Upper lobe of right lung (tissue), 1 donor: ENCODE measurements at places on chromosomes 2 and 18. TPM values are rescaled to one million over a fixed set of nuclear protein-coding genes. Genes with fewer than 3 reads are reported as not detected.

Gene LAMA1
- total RNA-seq, result 1.4 TPM

Gene DLGAP1
- total RNA-seq, result 5.4 TPM

Gene LRATD1
- total RNA-seq, result 8.9 TPM

Gene ARHGEF4
- total RNA-seq, result 11.1 TPM

Gene CNOT11
- total RNA-seq, result 30.6 TPM

Gene SPC25
- total RNA-seq, result 0.38 TPM

Gene ALPG
- 0.49 TPM for total RNA-seq

DNA sequence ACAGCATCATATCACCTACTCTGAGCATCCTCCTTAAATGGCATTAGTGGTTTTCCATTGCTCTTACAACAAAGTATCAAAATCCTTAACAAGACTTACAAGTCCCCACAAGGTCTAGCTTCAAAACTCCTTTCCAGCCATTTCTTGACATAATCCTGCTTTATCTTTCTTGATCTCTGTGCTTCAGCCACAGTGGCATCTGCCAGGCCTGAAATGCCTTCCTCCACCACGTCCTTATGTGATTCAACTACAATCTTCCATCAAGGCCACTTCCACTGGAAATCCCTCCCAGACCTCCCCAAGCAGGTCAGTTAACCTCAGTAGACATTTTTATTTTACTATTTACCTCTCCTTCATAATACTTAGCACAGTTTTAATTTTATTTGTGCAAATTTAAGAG lies 83.8 kb upstream of the CCDC150 start:
- H3K4me3 ChIP-seq, result no peak overlapping the region
- no peak overlapping the region for H3K27ac ChIP-seq
- H3K4me1 ChIP-seq, result no peaks in the 10 kb centered on the region
- H3K36me3 ChIP-seq, result no peaks in the 10 kb centered on the region
- H3K27me3 ChIP-seq, result peaks cover 9% of the 10 kb centered on the region
- no peak for DNase-seq

DNA sequence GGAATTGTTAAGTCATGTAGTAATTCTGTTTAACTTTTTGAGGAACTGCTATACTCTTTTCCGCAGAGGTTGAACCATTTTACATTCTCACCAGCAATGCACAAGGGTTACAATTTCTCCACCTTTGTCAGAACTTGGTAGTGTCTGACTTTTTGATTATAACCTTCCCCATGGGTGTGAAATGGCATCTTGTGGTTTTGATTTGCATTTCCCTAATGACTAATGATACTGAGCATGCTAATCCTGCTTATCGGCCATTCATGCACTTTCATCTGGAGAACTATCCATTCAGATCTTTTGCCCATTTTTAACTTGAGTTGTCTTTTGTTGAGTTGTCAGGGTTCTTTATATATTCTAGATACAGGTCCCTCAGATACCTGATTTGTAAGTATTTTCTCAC lies 47.2 kb downstream of the CYB5A start:
- H3K4me1 ChIP-seq, result peaks cover 15% of the 10 kb centered on the region
- no peak for DNase-seq
- no peak overlapping the region for H3K4me3 ChIP-seq
- no peaks in the 10 kb centered on the region for H3K27me3 ChIP-seq
- H3K27ac ChIP-seq, result no peak overlapping the region

DNA sequence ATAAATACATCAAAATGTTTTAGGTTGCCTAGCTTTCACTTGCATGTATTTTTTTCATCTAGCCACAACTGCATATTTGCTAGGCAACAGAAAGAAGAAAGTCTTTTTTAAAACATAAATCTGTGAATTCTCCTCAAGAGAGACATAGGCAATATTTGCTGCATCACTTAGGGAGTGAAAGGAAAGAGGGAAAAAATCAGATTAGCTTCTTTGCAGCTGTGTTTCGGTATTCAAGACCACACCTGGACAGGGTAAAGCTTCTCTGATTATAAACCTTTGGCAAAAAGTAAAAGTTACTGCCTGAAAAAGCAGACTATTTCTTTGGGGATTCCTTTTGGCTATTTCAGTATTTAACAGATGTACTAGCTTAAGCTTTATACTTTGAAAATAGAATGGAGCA lies 280.9 kb upstream of the ZSWIM2 start:
- no peaks in the 10 kb centered on the region for H3K36me3 ChIP-seq
- no peak overlapping the region for H3K27ac ChIP-seq
- H3K4me3 ChIP-seq, result no peak overlapping the region

DNA sequence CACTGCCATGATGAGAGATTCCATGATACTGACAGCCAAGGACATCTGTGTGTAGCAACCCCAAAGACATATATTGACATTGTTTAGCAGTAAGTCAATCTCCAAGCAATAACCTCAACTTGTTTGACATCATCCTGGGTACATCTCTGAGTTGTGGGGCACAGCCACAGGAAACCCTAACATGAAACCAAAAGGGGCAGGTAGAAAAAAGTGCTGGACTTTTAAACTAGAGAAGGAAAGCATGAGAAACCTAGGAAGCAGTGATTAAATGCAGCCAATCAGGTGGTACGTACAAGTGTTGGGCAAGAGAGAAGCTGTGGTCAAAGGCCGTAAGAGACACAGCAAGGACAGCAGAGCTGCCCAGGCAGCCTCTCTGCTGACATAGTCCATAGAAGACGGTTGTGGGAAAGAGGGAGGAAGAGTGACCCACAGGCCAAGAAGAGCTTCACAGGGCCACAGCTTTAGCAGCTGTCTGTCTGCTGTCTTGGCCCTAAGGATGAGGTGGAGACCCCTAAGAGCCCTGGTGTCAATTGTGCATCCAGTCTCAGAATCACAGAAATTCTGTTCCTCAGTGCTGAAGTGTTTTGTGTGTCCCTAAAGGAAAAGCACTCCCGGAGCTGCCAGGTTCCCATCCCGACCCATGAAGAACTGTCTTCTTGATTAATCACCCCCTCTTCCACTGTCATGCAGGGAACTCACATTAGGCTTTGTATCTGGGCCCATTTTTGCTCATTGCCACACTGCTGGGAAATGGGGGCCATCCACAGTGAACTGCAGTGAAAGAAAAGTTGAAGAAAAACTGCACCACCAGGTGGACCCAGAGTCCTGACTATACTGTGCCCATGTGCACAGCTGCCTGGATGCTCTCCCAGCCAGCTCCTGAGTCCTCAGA lies 25.4 kb upstream of the CHN1 start:
- no peaks in the 10 kb centered on the region for H3K4me1 ChIP-seq
- peak overlapping the region; percentile 27 for H3K27ac ChIP-seq
- no peaks in the 10 kb centered on the region for H3K36me3 ChIP-seq
- DNase-seq, result no peak
- no peaks in the 10 kb centered on the region for H3K27me3 ChIP-seq
- H3K4me3 ChIP-seq, result no peak overlapping the region

GRCh38 chr2:71646028-71646427 lies 192.7 kb downstream of the DYSF start:
- DNase-seq, result no peak
- H3K27ac ChIP-seq, result no peak overlapping the region
- no peak overlapping the region for H3K4me3 ChIP-seq
- H3K27me3 ChIP-seq, result no peaks in the 10 kb centered on the region
- H3K36me3 ChIP-seq, result no peaks in the 10 kb centered on the region

DNA sequence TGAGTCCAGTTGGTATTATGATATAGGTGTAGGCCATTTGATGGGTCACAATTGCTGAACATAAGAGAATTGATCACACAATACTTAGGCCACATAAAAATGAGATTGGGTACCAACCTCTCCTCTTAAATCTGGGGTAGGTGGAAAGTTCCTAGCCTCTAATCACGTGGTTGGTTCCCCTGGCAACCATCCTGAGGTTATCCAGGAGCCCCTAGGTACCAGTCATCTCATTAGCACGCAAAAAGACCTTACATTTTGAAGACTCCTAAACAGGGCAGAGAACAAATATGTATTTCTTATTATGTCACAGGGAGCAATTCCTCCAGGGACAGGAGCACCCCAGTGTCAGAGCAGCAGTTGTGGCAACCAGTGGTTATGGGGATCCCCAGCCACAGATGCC lies 12.7 kb upstream of the SELENOI start:
- no peaks in the 10 kb centered on the region for H3K27me3 ChIP-seq
- no peak for DNase-seq
- H3K4me3 ChIP-seq, result no peak overlapping the region
- peaks cover 4% of the 10 kb centered on the region for H3K4me1 ChIP-seq
- no peak overlapping the region for H3K27ac ChIP-seq

- no peaks in the 10 kb centered on the region for H3K27me3 ChIP-seq
- H3K36me3 ChIP-seq, result peaks cover 20% of the 10 kb centered on the region
- no peak overlapping the region for H3K4me3 ChIP-seq
- no peak for DNase-seq
- H3K4me1 ChIP-seq, result peaks cover 33% of the 10 kb centered on the region
- H3K27ac ChIP-seq, result peak overlapping the region; percentile 74
Observed at GRCh38 chr2:38737925-38738324, 13.2 kb downstream of the SRSF7 start.

GRCh38 chr2:75186821-75187220 lies 12.5 kb downstream of the TACR1 start:
- no peaks in the 10 kb centered on the region for H3K27me3 ChIP-seq
- no peak overlapping the region for H3K27ac ChIP-seq
- DNase-seq, result no peak

DNA sequence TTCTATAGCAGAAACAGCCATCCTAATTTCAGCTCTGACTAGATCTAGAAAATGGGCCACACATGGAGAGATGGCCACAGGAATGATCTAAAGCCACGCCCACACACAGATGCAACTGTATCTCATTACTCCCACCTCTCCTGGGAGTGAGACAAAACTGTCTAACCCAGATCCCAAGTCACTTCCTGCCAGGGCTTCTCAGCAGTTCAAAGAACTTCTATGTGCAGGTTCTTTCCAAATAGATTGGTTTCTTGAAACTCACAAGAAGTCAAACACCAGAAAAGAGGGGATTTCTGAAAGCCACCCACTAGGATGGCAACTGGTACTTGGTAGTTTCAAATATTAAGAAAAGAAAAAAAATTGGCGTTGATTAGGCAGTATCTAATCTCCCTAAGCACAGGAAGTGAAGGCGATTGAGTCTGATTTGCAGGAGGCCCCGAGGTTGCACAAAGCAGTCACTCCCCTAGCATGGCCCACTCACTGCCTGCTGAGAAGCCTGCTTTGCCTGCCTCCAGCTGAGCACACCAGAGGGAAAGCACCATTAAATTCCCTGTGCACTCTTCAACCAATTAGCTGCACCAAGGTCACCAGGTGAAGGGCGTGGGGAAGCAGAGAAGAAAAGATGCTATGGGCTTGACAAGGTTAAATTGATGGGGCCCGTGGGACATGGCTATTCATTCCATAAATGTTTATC lies 51.1 kb downstream of the PAPOLG start:
- no peak overlapping the region for H3K27ac ChIP-seq
- no peak overlapping the region for H3K4me3 ChIP-seq
- H3K4me1 ChIP-seq, result no peaks in the 10 kb centered on the region
- peaks cover 2% of the 10 kb centered on the region for H3K36me3 ChIP-seq
- DNase-seq, result no peak

DNA sequence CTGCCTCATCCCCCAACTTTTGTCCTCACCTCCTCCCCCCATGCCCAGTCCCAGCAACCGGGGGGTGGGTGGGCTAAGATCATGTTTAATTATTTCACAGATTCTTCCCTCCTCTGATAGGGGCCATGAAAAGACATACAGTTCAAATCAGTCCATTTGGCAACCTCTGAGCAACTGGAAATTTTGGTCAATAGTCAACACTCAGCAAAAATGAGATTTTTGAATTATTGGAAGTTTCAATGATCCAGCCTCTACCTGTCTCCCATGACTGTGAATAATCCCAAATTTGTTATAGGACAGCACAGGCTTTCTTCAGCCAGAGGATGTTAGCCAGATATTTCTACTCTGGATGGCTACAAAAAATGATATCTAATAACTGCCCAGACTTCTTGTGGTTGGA lies 549.9 kb downstream of the TNS1 start:
- H3K27me3 ChIP-seq, result no peaks in the 10 kb centered on the region
- H3K36me3 ChIP-seq, result no peaks in the 10 kb centered on the region
- no peaks in the 10 kb centered on the region for H3K4me1 ChIP-seq

- no peak overlapping the region for H3K4me3 ChIP-seq
- DNase-seq, result no peak
- H3K27ac ChIP-seq, result no peak overlapping the region
- no peaks in the 10 kb centered on the region for H3K4me1 ChIP-seq
- H3K27me3 ChIP-seq, result no peaks in the 10 kb centered on the region
- H3K36me3 ChIP-seq, result no peaks in the 10 kb centered on the region
Observed at GRCh38 chr2:79083597-79084251, 4.1 kb downstream of the REG1B start.
